ENCODE measurements at places on chromosomes 11 and 22. TPM values are rescaled to one million over a fixed set of nuclear protein-coding genes. Genes with fewer than 3 reads are reported as not detected.

ISX gene
- not detected for total RNA-seq

PLEKHB1 gene
- total RNA-seq, result 13.6 TPM

KRTAP5-7 gene
- total RNA-seq, result 0.23 TPM

KRTAP5-11 gene
- not detected for total RNA-seq

TMPRSS6 gene
- 0.53 TPM for total RNA-seq

MS4A7 gene
- not detected for total RNA-seq

Data from activated naive CD4-positive, alpha-beta T cell treated with anti-CD3 and anti-CD28 coated beads, Interleukin-2, amount 10 ng/mL, durations not matched to agents 5 hours and 36 hours (primary cell).